ENCODE measurements at places on chromosomes 16 and 17.

GRCh38 chr16:31861455-31861854 lies 12.2 kb upstream of the ZNF267 start:
- DNase-seq: no peak

DNA sequence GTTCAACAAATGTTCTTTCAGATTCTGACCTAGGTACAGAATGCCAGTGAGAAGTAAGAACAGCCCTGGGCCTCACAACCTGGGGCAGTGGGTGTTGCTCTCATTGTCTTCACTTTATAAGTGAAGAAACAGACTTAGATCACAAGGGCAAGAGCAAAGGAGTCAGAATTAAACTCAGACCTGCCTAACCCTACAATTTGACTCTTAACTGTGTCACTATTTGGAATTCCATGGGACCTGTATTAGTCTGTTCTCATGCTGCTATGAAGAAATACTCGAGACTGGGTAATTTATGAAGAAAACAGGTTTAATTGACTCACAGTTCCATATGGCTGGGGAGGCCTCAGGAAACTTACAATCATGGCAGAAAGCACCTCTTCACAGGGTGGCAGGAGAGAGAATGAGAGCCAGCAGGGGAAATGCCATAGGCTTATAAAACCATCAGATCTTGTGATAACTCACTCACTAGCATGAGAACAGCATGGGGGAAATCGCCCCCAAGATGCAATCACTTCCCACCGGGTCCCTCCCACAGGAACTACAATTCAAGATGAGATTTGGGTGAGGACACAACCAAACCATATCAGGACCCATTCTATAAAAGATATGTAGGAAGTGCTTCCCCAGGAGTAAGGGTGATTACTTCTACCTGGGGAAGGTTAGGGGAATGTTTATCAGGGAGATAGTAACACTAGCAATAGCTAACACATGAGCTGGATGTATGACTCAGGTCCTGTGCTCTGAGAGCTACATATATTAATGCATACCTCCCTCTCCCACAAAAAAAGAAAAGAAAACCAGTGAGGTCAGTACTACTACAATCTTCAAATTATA lies 270.1 kb downstream of the SOX9 start:
- no peak for DNase-seq

GRCh38 chr16:4525069-4525468 lies 13.5 kb downstream of the CDIP1 start:
- no peak for DNase-seq

DNA sequence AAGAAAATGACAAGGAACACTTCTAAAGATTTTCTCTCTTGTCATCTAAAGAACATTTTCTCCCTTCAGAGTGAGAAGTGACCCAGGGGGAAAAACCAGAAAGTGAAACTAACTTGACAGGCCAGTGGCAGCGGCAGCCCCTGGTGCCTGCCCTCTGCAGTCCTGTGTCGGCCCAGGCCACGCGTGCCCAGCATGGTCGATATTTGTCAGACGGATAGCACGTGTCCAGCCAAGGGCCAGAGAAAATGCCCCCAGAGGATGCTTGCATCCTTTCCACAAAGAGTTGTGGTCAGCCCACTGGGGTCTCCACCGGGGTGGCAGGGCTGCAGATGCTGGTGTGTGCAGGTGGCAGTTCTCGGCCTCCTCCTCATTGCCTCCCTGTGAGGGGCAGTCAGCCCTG lies 176.6 kb downstream of the RAB11FIP4 start:
- DNase-seq: no peak

DNA sequence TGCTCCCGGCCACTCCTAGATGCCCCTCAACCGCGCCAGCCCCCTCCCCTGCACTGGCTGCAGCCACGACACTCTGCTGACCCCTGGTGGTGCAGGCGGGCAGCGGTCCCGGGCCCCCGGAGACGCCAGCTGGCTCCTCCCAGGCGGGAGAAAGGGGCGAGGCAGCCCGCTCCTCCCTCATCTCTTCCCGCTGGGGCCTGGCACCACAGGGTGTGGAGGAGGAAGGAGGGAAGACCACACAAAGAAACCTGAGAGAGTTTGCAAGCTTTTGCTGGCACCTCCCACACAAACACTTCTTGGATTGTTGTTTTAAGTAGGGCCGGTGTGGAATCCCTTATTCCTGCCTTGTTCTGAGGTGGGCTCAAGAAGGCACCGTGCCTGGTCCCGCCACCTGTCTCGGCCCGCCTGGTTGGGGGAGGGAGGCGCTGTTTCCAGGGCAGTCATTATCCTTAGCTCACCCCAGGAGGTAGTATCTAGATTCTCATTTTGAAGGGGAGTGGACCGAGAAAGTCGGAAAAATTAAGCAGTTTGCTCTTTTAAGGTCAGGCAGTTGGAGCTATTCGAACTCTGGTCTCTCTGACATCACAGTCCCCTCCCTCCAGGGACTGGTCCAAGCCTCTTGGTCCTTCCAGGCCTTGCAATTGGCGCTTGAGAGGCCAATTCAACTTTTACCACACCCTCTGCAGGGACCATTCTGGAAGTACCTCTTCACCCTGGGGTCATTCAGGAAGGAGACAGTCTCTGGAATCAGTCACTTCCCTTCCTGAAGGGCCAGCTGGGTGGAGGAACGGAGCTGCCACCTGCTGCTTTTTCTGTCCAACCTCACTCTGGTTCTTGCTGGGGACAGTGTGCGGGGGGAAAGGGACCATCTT lies 959 bp upstream of the ANKRD13B start:
- peak; percentile 80 for DNase-seq

- no peak for DNase-seq
Observed at GRCh38 chr17:68428498-68429172, 28.7 kb downstream of the WIPI1 start.

- peak; percentile 72 for DNase-seq
Observed at GRCh38 chr17:81428948-81429774, 33.9 kb downstream of the BAHCC1 start.

- DNase-seq: no peak
Observed at GRCh38 chr16:83819361-83819760, 11.6 kb downstream of the HSBP1 start.

- peak; percentile 8 for DNase-seq
Observed at GRCh38 chr16:66408163-66409048, 18.7 kb upstream of the BEAN1 start.

GRCh38 chr17:63519116-63519881 lies 3.9 kb upstream of the KCNH6 start:
- DNase-seq: no peak

DNA sequence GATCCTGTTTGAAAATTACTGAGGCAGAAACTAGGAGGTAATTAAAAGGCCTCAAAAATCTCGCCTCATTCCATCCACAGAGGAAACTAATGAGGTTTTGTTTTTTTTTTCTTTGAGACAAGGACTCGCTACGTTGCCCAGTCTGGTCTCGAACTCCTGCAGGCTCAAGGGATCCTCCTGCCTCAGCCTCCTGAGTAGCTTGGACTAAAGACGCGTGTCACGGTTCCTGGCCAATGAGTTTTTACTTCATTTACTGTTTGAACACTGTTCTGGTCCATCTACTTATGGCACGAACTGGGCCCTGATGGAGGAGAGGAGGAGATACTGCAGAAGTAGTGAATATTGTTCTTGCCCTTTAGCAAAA lies 600 bp upstream of the BLTP2 start:
- DNase-seq: no peak

DNA sequence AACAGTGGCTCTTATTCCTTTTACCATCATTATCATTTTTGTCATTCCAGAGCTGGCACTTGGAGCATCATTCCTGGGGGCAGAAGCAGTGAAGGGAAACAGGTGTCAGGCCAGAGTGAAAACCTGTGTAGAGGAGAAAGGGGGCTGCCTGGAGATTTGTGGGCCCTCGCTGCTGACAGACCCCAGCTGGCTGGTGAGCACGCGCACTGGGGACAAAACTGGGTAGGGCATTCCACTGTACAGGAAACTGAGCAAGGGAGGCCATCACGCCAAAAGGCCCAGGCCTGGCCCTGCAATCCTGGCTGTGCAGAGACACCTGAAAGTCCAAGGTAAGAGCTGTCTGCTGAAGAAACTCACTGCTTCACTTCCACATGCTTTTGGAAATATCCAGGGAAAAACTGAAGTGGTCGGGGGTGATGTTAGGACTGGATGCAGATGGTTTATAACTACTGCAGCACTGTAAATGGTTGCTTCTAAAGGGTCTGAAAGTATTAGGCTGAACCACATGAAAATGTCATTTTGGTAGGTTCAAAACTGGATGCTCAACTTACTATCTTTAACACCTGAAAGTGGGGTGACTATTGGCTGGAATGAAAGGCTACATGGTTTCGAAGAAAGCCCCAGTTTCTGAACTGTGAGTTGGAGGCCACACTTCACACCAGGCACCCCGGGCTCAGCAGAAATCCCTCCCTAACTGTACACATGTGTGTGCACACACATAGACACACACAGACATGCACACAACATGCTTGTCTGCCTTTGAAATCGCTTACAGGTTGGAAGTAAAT lies 225.0 kb downstream of the C16orf78 start:
- no peak for DNase-seq

- DNase-seq: no peak
Observed at GRCh38 chr17:77248216-77249114, 107.7 kb downstream of the SEC14L1 start.

- DNase-seq: no peak
Observed at GRCh38 chr17:61555127-61555566, 35.9 kb downstream of the NACA2 start.
